Activated CD8-positive, alpha-beta memory T cell treated with anti-CD3 and anti-CD28 coated beads for 1 hour (primary cell): ENCODE measurements at places on chromosomes 1 and 21.

DNA sequence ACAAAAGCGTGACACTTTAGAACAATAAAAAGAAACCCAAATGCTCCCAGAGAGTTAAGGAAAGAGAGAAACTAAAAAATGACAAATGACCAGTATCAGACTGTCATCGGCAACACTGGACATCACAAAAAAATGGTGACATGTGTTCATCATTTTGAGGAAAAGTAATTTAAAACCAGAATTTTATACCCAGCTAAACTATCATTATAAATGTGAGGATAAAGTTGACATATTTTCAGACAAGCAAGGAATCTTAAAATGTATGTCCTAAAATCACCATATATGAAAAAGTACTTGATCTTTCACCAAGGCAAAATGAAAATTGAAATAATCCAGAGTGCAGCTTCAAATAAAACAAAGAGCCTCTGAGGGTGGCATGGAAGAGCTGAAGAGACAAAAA is 1.3 kb upstream of the KRTAP10-11 start:
- no peak for DNase-seq

- no peak for DNase-seq
These were observed 476 bp downstream of the AXDND1 start for GRCh38 chr1:179366093-179366800.

DNA sequence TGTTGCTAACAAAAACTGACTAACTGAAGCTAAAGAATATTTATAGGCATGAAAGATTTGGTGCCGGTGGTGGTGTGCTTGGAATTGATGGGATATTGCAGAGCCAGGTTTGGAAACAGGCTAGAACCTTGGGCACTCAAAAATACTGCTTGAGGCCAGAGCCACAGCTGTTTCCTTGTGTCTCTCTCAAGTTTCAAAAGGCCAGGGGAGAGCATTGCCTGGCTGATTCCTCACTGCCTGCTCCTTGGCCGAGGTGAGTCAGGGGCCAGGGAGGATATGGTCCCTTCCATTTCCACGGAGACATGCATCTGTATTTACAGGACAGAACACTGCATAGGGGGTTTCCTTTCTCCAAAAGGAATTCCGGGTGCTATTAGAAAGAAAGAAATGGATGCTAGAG is 36.1 kb upstream of the IVNS1ABP start:
- DNase-seq: no peak

DNA sequence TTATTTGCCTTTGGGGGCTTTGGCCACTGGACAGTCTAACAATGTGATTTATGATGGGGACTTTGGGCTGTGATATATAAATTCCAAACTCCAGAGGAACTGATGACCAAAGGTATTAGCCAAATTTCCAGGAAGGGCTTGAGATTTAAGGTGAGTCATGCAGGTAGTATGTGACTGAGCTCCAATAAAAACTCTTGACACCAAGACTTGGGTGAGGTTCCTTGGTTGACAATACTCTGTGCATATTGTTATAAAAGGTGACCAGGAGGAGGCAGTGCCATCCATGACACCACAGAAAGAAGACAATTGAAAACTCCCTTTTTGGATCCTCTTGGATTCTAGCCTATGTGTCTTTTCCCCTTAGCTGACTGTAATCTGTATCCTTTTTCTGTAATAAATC is 392.7 kb upstream of the LRRC7 start:
- DNase-seq: no peak

- DNase-seq: no peak
These were observed 103.3 kb downstream of the CYYR1 start for GRCh38 chr21:26469789-26470188.

DNA sequence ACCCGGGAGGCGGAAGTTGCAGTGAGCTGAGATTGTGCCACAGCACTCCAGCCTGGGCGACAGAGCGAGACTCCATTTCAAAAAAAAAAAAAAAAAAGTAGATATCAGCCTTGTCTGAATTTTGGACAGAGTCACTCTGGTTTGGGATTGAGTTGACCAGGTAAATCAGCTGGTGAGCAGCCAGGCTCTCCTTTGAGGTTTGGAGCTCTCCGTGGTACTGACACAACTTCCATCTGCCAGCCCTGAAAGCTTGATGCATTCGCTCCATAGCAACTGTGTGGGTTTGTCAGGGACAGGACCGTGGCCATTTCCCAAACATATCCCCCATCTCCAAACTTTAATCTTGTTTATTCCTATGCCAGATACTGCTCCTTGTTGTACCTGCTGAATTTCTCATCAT is 155.2 kb downstream of the DMRTA2 start:
- no peak for DNase-seq

DNA sequence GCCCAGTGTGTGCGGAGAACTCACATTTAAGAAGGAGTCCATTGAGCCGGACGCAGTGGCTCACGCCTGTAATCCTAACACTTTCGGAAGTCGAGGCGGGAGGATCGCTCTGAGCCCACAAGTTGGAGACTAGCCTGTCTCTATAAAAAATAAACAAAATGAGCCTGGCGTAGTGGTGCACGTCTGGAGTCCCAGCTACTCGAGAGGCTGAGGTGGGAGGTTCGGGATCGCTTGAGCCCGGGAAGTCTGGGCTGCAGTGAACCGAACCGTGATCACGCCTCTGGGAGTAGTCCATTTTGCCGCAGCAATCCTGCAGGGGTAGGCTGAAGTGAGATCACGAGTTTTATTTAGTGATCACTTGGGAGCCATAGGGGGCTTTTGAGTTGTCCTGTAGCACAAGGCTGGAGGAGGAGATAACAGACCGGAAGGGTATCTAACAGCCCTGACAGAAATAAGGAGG is 497 bp upstream of the FUCA1 start:
- DNase-seq: no peak

DNA sequence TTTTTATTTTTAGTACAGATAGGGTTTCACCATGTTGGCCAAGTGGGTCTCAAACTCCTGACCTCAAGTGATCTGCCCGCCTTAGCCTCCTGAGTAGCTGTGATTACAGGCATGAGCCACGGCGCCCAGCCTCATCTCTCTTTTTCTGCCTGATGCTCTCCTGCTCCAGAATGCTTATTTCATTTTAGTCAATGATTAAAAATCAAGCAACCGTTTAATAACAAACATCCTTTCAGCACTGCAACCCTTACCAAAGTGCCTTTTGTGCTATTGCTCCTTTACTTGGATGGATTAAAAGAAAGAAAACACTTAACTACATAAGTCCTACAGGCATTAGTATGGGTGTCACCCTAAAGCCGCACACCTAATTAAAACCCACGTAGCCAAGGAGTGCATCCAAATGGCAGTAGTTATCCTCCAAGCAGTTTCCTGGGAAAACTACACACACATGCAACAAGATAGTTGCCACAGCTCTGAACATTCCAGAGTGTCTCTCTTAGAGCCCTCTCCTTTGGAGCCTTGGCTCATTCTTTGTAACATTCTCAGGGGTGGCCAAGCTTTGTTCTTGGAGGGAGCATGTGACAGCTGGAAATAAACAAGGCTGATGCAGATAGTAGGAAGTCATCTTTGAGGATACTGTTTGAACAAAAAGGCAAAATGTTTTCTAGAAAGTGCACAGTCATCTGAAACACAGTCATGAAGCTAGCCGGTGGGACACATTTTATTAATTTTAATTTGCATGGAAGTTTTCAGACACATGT is 51.2 kb downstream of the KCNJ15 start:
- no peak for DNase-seq

GRCh38 chr21:15651172-15651571 is 78.6 kb upstream of the USP25 start:
- DNase-seq: no peak

DNA sequence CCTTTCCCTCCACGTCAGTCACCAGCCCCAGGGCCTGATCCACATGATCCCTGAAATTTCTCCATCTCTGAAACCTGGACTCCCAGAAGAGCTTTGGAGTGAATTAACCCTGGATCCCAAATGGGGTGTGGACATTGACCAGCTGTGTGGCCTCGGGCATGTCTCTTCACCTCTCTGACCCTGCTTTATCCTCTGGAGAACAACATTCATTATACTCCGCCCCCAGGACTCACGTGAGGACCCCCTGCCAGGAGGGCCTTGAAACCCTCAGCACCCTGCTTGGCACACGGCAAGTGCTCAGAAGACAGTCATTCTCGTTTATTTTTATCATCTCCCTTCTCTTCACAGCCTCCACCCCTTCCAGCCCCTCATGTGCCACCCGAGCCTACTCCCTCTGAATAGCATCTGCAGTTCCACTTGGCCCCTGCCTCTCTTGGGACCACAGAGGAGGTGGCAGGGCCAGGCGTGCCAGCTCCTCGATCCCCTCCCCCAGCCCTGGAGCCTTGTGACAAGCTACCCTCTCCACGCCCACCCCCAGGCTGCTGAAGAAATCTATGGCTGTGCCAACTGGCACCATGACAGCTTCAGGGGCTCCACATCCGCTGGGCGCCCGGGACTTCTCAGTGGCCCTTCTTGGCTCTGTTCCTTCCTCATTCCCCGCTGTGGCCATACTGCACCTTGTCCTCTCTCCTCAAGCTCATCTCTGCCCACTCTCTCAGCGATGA is 18.0 kb downstream of the ADGRB2 start:
- no peak for DNase-seq

DNA sequence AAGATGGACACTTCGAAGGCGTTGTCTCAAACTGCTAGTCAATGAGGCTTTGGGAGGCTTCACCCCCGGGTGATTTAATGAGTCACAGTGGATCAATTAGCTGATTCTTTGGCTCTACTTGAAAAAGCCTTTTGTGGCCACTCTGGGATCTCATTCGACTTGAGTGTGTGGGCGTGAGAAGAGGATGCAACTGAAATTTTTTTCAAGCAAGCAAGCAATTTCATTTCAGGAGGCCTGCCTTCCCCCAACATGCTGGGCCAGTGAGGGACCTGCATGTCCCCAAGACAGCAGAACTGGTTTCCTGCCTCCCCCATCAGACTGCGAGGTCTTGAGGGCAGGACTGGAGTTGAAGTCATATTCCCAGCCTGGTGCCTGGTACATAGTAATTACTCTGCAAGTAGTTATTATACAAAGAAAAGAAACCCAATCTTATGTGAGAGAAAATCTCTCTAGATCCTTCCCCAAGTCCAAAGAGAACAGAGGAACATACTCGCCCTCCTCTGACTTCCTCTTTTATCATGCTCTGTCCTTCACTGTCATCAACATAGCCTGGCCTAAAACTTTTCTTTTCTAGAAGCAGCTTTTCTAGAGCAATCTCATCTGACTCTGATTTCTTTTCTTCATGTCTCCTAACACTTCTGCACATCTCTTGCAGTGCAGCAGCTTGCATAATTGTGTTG is 22.7 kb downstream of the SYT6 start:
- no peak for DNase-seq

- no peak for DNase-seq
These were observed 86.9 kb downstream of the KCNJ15 start for GRCh38 chr21:38343691-38344090.

- DNase-seq: no peak
These were observed 599.0 kb downstream of the AGBL4 start for GRCh38 chr1:49424782-49425181.

GRCh38 chr1:35777109-35777508 is 7.3 kb upstream of the CLSPN start:
- DNase-seq: no peak

- DNase-seq: no peak
These were observed 28.9 kb upstream of the HPDL start for GRCh38 chr1:45297666-45298356.

DNA sequence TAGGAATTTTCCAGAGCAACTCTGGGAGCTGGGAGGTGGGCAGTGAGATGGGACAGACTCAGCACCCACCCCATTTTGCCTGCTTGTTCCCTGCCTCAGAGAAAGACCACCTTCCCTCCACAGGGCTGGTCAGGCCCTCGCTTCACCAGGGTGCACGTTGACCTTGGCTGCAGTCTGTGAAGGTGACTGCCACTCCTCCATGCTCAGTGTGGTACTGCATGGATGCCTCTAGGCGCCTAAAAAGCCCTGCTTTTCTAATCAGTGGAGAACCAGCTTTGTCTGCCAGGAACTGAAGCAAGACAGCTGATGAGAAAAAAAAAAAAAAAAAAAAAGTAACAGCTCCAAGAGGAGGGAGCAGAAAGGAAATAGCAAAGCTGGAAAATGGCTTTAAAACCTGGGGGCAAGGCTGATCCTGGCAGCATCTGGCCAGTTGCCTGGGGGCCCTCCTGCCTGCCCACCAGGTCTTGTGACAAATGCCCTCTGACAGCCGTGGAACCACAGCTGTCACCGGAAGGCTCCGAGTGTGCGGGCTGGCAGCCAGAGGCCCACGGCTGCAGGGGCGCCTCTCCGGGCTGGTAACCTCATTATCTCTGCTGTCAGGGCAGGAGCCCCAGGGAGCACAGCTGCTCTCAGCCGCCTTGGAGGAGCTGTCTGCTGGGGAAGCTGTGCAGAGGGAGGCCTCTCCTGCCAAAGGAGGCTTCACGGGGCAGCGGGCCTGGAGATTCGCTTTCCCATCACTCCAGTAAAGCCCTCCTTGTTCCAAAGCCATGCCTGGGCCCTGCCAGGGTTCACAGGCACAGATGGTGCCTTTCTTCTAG is 13.7 kb downstream of the KIAA1614 start:
- DNase-seq: no peak

- no peak for DNase-seq
These were observed 301.7 kb downstream of the GRIK1 start for GRCh38 chr21:29638138-29638537.

DNA sequence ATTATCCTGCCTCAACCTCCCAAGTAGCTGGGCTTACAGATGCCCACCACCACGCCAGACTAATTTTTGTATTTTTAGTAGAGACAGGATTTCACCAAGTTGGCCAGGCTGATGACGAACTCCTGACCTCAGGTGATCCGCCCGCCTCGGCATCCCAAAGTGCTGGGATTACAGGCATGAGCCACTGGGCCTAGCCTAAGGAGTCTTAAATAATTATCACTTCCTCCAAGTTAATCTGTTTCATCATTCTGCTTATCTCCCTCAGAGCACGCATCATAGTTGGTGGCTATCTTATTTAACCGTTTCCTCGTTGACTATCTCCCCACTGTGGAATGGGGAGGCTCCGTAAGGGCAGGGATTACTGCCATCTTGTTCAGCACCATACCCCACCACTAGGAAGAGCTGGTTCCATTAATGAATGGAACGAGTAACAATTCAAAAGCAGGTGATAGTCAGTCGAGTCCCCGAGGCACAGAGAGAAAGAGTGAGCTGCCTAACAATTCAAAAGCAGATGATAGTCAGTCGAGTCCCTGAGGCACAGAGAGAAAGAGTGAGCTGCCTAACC is 52.7 kb downstream of the GLUL start:
- DNase-seq: no peak
